HFFc6 (cell line): ENCODE measurements at places on chromosomes 12 and 14. TPM values are rescaled to one million over a fixed set of nuclear protein-coding genes. Genes with fewer than 3 reads are reported as not detected.

SLC5A8 gene
- not detected in 3 replicates for total RNA-seq

TESPA1 gene
- not detected in 2 replicates for total RNA-seq

CYP46A1 gene
- 0.20 to 0.56 TPM (median 0.33 TPM) in 3 replicates for total RNA-seq

KRT2 gene
- total RNA-seq, result not detected in 3 replicates

TMCC3 gene
- total RNA-seq, result not detected in 3 replicates

HOXC11 gene
- 0.08 to 2.1 TPM (median 0.29 TPM) in 3 replicates for total RNA-seq

TMPRSS12 gene
- not detected in 3 replicates for total RNA-seq

WNT5B gene
- total RNA-seq, result 222 to 289 TPM (median 238 TPM) in 3 replicates

ART4 gene
- total RNA-seq, result not detected in 2 replicates

GNG2 gene
- total RNA-seq, result 2.6 to 5.4 TPM (median 4.8 TPM) in 3 replicates

CCDC60 gene
- total RNA-seq, result not detected in 3 replicates

GRCh38 chr12:85765453-85765869, 70.7 kb downstream of the RASSF9 start:
- DNase-seq, result no peak

DNA sequence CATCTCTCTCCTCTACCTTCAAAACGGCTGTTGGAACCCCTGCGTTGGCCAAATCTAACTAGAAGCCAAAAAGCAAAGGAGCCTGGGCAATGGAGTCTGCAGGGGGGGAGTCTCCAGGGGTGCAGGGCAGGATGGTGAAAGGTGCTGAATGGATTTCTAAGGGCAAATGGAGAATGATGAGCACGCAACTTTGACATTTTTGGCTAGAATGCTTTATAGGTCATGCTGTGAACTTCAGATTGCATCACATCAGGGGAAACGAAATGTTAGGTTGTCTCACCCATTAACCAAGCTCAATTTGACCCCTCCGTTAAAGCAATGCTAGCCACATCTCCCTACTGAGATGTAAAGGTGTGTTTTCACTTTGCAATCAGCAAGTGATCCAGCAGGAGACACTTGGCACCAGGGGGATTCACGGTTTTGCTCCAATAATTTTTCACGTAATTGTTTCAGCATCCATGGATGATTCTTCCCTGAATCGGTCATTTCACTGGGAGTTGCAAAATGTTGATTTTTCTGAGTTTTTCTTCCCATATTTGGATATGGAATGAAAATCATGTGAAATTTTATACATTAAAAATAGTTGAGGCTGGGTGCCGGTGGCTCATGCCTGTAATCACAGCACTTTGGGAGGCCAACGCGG, 78.0 kb upstream of the MDM1 start:
- DNase-seq, result no peak

DNA sequence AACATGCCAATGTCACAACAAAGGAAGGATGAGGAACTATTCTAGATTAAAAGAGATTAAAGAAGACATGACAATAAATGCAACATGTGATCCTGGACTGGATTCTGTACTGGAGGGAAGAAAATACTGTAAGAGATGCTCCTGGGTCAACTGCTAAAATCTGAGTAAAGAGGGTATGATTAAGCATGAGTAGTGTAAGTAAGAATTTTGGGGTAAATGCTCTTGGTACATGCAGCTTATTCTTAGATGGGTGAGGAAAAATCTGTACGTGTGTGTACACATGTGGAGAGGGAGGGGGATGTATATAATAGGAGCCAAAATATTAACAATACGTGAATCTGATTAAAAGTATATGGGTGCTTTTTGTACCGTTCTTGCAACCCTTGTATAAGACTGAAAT, 66.0 kb downstream of the CDC42BPB start:
- no peak for DNase-seq

GRCh38 chr12:97490141-97490540, 27.5 kb downstream of the RMST start:
- no peak for DNase-seq

- no peak for DNase-seq
Observed at GRCh38 chr12:52634266-52635056, 16.1 kb upstream of the KRT73 start.

DNA sequence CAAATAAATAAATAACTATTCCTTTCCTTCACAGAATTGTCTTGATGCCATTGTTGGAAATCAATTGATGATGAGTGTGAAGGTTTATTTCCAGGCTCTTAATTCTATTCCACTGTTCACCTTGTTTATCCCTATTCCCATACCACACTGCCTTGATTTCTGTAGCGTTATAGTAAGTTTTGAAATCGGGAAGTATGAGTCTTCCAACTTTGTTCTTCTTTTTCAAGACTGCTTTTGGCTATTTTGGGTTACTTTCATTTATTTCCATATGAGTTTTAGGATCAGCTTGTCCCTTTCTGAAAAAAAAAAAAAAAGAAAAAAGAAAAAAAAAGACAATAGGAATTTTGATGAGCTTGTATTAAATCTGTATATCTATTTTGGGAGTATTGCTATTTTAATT, 9.3 kb upstream of the CDK2AP1 start:
- no peak for DNase-seq

DNA sequence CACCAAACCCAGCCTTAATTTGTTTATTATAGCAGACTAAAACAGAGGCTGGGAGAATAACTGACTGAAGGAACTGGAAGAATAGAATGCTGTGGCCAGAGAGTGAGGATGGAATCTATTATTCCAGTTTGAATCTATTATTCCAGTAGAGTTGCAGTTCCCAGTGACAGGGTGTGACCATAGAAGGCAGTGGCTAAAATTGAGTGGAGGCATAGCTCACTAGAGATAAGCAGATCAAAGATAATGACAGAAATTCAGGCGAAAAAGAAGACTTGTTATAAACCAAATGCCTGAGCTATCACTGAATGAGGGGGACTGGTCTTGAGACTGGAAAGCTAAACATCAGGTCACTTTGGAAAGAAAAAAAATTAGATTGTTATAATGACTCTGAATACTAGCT, 26.0 kb upstream of the SNX6 start:
- no peak for DNase-seq

- no peak for DNase-seq
Observed at GRCh38 chr14:50985859-50986331, 41.6 kb upstream of the PYGL start.

DNA sequence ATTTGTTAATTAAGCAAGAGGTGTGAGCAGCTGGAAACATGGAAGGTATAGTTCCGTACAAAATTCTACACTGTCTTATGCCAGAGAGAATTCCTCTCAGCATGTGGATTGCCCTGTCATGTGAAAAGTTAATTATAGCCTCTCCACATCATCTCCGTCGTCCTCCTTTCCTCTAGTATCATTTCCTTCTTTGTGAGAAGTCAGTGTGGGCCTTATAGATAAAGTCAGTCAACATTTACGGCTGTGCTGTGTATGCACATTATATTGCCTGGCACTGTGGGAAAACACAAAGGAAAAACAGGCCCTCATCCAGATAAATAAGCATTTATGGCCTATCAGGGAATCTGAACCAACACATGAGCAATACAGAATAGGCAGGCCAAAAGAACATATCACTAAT, 236.6 kb downstream of the SEC23A start:
- DNase-seq, result no peak

DNA sequence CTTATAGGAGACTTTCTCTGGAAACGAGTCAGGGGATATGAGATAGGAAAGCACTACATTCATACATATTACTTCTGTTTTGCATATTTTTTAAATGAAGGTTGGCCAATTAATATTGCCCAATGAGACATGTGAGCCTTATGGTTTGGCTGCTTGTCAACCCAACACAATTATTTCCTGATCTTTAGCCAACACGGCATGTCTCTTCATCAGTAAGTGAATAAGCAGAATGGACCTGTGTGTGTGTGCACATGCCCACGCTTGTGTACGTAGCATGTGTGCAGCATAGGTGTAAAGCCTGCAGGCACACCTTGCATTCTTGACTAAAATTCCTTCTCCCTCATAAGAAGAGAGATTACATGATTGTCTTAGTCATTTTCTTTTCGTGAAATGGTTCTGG, 88.3 kb downstream of the STON2 start:
- no peak for DNase-seq

- peak; percentile 92 for DNase-seq
Observed at GRCh38 chr12:107760809-107761501, at the start of gene PRDM4. TSS of gene PRDM4 (minus strand) at chr12:107761137. CDS start at chr12:107760515, 622 bp downstream.

GRCh38 chr14:103127861-103128598, 4.8 kb downstream of the TNFAIP2 start:
- DNase-seq, result no peak

GRCh38 chr14:89959853-89960445, 4.2 kb downstream of the TDP1 start:
- no peak for DNase-seq

- DNase-seq, result no peak
Observed at GRCh38 chr14:73211251-73212040, 25.9 kb upstream of the PAPLN start.

DNA sequence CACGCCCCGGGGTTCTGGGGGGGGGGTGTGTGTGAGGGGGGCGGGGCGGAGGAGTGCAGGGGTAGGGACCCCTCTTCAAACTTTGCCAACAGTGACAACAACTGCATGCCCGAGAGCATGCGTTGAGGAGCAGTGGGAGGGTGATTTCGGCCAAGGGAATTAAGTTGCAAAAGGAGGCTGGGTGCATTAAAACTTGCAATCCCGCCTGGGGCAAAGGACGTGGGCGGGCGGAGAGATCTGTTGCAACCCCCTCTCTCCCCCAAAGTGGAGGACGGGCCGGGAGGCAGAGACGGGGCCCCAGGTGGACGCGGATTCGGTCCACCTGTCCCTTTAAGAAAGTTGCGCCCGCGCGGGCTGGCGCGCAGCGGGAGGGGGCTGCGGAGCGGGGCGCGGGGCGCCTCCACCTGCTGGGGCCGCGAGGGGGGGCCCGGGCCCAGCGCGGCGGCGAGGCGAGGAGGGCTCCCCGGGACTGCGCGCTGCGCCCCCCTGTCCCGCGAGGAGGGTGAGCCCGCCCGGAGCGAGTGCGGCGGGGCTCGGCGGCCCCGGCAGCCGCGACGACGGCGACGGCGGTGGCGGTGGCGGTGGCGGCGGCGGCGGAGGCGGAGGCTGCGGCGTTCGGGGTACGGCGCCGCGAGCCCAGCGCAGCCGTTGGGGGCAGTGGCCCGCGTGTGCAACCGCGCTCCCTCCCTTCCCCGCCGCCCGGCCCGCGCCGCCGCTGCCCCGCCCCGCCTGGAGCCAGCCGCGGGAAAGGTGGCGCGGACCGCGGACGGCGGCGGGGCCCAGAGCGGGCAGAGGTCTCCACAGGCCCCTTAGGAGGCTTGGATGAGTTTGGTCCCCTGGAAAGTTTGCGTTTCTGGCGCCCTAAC, 530 bp upstream of the FOXN4 start:
- no peak for DNase-seq

DNA sequence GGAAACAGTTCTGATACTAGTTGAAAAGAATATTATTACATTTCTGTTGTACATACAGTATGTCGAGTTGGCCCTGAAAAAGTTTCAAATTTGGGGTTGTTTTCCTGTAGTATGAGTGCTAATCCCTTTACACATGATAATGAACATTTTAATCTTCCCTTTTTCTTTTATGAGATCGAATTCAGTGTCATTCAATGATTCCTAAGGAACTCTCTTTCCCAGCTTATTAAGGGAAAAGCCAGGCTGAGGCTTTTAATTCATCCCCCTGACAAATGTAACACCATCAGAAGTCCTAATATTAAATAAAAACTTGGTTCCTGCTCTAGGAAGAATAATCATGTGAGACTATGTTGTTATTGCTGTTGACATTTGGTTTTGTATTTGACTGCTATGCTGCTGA, 42.9 kb upstream of the USP44 start:
- no peak for DNase-seq

DNA sequence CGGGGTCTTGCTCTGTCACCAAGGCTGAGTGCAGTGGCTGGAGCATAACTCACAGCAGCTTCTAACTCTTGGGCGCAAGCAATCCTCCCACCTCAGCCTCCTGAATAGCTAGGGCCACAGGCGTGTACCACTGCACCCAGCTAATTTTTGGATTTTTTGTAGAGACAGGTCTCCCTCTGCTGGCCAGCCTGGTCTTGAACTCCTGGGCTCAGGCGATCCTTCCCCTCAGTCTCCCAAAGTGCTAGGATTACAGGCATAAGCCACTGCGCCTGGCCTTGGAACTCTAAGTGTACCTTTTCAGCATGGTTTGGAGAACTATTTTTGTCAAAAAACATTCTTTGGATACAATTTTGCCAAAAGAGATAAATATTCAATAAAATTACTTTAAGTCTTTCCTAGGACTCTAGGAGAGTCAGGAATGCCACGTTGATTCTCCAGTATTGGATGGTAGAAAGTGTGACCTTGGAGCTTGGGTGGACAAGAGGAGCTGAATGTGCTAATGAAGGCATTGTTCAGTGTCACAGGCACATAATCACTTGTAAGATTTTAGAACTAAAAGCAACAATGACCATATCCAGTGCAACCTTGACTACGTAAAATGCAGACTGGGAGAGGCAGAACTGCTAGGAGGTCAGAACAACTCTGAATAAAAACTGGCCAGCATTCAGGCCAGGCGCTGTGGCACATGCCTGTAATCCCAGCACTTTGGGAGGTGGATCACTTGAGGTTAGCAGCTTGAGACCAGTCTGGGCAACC, 2.8 kb downstream of the SRSF9 start:
- DNase-seq, result peak; percentile 38

- DNase-seq, result no peak
Observed at GRCh38 chr12:125824276-125824675, 759.0 kb downstream of the AACS start.

DNA sequence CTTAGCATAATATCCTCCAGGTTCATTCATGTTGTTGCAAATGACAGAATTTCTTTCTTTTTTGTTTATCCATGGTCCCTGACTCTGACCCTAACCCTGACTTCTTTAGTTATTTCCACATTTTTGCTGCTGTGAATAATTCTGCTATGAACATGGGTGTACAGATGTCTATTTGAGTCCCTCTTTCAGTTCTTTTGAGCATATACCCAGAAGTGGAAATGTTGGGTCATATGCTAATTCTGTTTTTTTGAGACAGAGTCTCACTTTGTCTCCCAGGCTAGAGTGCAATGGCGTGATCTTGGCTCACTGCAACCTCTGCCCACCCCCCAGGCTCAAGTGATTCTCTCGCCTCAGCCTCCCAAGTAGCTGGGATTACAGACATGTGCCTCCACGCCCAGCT, 33.1 kb downstream of the KNTC1 start:
- no peak for DNase-seq

- DNase-seq, result no peak
Observed at GRCh38 chr14:69137416-69137815, 15.5 kb downstream of the DCAF5 start.

DNA sequence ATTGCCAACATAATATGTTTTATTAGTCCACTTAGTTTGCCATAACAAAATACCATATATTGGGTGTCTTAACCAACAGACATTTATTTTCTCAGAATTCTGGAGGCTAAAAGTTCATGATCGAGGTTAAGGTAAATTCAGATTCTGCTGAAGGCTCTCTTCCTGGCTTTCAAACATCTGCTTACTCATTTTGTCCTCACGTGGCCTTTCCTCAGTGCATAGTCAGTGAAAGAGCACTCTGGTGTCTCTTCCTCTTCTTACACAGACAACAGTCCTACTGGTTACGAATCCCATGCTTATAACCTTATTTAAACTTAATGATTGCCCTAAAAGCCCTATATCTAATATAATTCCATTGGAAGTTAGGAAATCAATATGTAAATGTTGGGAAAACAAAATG, 479.7 kb downstream of the FSCB start:
- DNase-seq, result no peak
